Stimulated activated CD8-positive, alpha-beta memory T cell treated with anti-CD3 and anti-CD28 coated beads, Interleukin-2, amount 100 ng/mL, for 1 hour (primary cell): ENCODE measurements at places on chromosomes 5 and 9.

GRCh38 chr9:136251264-136252115 lies 5.9 kb upstream of the QSOX2 start:
- DNase-seq: no peak

GRCh38 chr5:10788358-10788757 lies 27.3 kb upstream of the DAP start:
- no peak for DNase-seq

GRCh38 chr5:66554884-66555283 lies 41.3 kb upstream of the MAST4 start:
- DNase-seq: no peak

- DNase-seq: no peak
Observed at GRCh38 chr5:9329125-9329524, 216.8 kb downstream of the SEMA5A start.

GRCh38 chr9:33852216-33852826 lies 35.4 kb downstream of the UBE2R2 start:
- peak; percentile 12 for DNase-seq

DNA sequence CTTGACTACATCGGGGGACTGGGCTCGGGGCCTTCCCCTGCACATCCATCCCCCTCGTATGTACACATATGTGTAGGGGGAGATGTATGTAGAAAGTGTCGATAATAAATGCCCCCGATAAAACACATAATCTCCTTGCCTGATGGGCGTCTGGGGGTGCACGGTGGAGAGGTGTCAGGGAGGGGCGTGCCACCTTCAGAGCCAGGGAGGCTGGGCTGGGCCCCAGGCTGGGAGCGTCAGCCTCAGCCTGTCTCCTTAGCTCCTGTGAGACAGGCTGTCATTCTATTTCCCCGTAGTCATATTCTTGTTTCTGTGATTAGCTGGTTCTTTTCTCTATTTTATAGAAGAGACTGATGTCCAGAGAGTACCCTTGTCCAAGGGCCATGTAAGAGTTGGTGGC lies 4.7 kb upstream of the RXRA start:
- DNase-seq: no peak

- DNase-seq: no peak
Observed at GRCh38 chr9:22146604-22147003, 137.5 kb upstream of the CDKN2B start.

GRCh38 chr5:57505272-57506200 lies 22.9 kb upstream of the ACTBL2 start:
- no peak for DNase-seq

- DNase-seq: no peak
Observed at GRCh38 chr9:93945400-93946337, 9.5 kb downstream of the BARX1 start.

GRCh38 chr5:140287801-140288521 lies 14.9 kb downstream of the PFDN1 start:
- no peak for DNase-seq

GRCh38 chr5:110402562-110402961 lies 323.9 kb downstream of the TMEM232 start:
- no peak for DNase-seq

- DNase-seq: no peak
Observed at GRCh38 chr5:14286574-14287421, 143.7 kb downstream of the TRIO start.

- no peak for DNase-seq
Observed at GRCh38 chr5:67793966-67794365, 421.6 kb upstream of the PIK3R1 start.

GRCh38 chr9:131609099-131609830 lies 63.9 kb downstream of the PRRT1B start:
- no peak for DNase-seq

GRCh38 chr9:29348999-29349398 lies 1775.7 kb upstream of the C9orf72 start:
- no peak for DNase-seq

GRCh38 chr5:97074859-97075489 lies 67.4 kb downstream of the LIX1 start:
- no peak for DNase-seq

DNA sequence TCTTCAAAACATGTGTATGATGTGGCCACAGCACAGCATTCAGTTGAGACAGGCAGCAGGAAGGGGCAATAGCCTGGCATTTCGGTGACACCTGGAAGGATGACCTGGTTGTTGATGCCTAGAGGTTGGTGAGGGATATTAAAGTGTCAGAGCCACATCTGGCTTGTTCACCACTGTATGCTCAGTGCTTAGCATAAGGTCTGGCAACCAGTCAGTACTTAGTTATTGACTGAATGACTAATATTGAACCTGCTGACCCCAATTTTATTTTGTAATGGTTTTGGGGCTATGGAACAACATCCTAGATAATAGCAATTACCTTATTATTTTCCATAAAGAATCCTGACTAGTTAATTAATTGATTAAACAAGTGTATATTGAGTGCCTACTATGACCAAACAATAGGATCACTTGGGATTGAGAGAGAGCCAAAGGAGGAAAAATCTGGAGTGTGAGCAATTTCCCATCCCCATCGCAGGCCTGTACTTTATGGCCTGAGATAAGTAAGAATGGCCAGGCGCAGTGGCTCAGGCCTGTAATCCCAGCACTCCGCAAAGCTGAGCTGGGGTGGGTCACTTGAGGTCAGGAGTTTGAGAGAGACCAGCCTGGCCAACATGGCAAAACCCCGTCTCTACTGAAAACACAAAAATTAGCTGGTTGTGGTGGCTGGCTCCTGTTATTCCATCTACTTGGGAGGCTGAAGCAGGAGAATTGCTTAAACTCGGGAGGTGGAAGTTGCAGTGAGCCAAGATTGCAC lies 85.4 kb upstream of the PLPP1 start:
- no peak for DNase-seq

- no peak for DNase-seq
Observed at GRCh38 chr9:132731230-132731629, 61.0 kb downstream of the GTF3C4 start.

DNA sequence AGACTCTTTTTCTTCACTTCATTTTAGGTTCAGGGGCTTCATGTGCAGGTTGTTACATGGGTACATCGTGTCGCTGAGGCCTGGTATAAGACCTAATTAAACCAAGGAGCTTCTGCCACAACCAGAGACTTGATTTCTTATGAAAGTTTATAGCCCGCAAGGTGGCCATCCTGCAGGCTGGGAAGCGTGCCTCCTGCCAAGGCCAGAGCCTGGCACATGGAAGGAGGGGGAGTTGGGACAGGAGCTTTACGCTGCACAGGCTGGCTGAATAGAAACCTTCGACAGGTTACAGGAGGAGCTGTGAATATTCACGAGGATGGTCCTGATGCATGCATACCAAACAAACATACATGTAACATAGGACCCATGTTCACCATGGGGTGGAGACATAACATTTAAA lies 50.1 kb upstream of the SIMC1 start:
- no peak for DNase-seq

DNA sequence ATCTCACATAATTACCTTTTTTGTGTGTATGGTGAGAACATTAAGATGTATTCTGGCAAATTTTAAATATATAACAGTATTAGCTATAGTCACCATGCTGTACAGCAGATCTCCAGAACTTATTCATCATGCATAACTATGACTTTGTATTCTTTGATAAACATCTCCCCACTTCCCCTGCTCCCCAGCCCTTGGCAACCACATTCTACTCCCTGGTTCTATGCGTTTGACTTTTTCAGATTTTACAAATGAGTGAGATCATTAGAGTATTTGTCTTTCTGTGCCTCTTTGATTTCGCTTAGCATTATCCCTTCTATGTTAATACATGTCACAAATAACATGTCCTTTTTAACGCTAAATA lies 49.4 kb downstream of the SMC2 start:
- DNase-seq: no peak

DNA sequence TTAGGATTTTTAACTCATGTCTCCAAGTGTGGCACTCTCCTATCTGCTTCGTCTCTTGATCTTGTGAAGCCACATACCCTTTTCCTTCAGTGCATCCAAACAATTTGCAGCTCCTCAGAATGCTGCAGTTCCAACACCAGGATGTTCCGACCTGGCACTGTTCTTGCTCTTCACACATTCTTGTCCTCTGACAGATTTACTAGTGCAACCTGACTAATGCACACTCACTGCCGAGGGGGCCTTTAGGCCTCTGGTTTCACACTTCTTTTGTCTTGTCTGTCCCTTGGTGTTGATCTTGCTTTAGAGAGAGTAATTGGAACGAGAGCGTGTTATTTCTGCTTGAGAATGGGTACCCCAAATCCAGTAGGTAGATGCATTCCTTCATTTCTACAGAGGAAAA lies 15.0 kb downstream of the ARHGAP26 start:
- DNase-seq: no peak

DNA sequence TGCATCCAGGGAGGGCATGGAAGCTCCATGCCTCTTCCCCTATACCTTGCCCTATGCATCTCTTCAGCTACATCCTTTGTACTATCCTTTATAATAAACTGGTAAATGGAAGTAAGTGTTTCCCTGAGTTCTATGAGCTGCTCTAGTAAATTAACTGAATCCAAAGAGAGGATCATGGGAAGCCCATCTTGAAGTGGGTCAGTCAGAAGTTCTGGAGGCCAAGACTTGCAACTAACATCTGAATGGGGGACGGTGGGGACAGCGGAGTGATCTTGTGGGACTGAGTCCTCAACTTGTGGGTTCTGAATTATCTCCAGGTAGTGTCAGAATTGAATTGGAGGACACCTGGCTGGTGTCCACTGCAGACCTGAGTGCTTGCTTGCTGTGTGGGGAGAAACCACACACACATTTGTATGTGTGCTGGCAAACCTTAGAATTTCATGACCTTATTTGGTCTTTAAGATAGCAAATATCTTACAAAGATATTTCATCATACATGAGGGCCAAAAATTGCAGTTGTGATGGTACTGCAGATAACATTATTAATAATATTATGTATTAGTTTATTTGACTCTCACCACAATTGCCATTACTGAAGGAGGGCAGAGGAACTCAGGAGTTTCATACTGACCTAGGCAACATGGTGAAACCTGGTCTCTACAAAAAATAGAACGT lies 5.5 kb upstream of the PRELID2 start:
- no peak for DNase-seq

DNA sequence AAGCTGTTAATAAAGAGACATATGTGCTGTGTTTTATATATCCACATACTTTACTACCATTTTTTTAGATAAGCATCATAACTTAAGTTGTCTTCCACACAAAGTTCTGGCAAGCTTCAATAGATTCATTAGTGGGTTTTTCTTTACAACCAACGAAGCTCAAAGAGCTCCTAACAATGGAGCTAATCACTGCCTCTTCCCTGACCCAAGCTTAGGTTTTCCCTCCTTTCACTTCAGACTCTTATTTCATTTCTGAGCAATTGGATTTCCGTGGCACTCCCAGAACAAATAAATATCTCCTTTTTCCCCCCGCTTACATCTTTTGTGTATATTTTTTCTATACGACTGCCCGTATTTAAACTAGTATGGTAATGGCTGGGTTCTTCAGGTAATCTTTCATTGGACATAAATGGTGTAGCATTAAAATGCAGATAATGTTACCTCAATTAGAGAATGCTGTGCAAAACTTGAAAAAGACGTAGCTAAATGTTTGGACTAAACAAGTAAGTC lies 275.5 kb upstream of the TMEM161B start:
- DNase-seq: no peak

DNA sequence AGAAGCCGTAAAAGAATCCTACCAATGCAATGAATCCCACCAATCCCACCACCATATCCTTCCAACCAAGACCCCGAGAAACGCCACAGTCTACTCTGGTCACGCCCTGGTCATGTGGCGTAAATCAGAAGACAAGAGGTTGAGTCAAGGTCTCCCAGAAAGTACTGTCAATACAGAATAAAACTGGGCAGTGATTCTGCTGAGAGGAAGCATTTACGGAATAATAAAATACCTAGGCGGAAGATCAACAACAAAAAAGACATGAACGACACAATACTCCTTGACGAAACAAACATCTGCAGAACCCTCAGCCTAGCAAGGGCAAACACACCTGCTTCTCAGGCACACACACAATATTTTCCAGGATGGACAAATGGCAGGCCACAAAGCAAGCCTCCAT lies 62.8 kb downstream of the GOLM1 start:
- no peak for DNase-seq

DNA sequence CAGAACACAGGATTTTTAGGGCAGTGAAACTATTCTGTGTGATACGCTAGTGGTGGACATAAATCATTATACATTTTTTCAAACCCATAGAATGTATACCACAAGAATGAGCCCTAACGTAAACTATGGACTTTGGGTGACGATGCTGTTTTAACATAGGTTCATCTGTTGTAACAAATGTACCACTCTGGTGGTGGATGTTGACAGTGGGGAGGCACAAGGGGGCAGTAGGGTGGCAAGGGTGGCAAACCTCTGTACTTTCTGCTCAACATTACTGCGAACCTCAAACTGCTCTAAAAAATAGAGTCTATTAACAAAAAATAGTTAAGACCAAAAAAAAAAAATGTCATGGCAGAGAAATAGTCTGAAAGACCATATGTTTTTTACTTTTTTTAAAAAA lies 9.1 kb upstream of the MVB12B start:
- peak; percentile 29 for DNase-seq

DNA sequence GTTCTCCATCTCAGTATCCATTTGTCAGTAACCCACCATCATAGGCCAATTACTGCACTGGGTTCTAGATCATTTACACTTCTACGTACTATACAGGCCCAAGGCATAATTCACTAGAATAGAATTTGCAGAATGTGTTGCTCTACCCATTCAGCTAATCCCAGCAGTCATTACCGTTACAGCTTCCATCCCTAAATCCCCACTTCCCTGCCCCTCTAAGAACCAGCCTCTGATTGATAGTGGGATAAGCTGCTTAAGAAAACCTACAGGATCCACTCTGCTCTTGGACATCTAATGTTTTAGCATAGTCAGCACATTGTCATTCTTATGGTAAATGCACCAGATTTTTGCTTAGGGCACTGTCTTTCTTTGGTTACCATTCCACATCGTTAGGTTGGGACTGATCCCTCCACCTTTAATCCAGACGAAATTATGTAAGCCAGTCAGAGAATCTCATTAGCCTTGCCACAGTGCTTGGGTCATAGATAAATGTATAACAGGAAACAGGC lies 39.3 kb upstream of the CHD1 start:
- no peak for DNase-seq

GRCh38 chr5:150809363-150809762 lies 30.8 kb downstream of the SMIM3 start:
- no peak for DNase-seq

DNA sequence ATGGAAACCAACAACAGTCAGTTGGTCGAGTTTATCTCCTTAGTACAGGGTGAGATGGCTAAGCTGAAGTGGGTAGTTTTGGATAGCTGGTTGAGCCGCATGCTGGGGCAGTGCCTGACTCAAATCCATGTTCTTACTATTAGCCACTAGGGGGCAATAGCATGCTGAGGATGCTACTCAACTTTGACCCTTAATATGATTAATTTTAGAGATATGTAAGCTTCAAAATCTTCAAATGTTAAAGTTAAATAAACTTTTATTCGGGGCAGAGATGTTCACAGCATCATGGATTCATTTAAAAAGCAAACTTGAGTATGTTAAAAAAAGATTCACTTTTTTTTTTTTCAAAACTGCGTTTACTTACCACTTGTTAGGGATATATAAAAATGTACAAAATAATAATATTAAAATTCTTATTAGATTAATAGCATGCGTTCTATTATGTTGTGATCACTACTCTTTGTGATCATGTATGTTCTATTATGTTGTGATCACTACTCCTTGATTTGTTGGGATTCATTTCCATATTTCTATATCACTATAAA lies 57.0 kb downstream of the C9orf153 start:
- DNase-seq: no peak

GRCh38 chr9:104914466-104914865 lies 13.5 kb downstream of the ABCA1 start:
- no peak for DNase-seq

- no peak for DNase-seq
Observed at GRCh38 chr9:127076860-127077643, 45.4 kb downstream of the ANGPTL2 start.

- no peak for DNase-seq
Observed at GRCh38 chr9:89319015-89319905, 960 bp downstream of the SECISBP2 start.
